ENCODE measurements at places on chromosomes 1 and 21.

GRCh38 chr1:28886731-28887418 is 27.5 kb upstream of the EPB41 start:
- peak; percentile 89 for DNase-seq

GRCh38 chr1:232728507-232729263 is 76.5 kb upstream of the MAP10 start:
- no peak for DNase-seq

DNA sequence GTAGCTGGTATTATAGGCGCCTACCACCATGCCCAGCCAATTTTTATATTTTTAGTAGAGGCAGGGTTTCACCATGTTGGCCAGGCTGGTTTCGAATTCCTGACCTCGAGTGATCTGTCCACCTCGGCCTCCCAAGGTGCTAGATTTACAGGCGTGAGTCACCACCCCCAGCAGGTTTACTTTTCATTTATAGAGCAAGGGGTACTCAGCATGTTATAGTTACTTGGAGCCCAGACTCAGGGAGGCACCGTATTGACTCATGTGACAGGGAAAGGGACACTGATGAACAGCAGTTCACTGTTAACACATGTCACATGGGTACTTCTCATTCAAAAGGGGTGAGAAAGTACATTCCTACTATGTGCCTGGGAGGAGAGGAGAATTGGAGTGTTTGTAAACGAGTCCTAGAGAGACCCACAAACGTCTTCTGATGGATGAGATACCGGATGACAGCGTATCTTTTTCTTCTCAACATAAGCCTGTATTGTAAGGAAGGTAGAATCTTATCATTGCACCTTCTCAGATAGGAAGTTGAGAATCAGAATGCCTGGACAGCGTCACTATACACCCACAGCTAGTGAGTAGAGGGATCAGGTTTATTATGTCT is 510.0 kb downstream of the USP25 start:
- no peak for DNase-seq

- peak; percentile 51 for DNase-seq
Measured at GRCh38 chr1:51303751-51304251, 26.6 kb downstream of the TTC39A start.

DNA sequence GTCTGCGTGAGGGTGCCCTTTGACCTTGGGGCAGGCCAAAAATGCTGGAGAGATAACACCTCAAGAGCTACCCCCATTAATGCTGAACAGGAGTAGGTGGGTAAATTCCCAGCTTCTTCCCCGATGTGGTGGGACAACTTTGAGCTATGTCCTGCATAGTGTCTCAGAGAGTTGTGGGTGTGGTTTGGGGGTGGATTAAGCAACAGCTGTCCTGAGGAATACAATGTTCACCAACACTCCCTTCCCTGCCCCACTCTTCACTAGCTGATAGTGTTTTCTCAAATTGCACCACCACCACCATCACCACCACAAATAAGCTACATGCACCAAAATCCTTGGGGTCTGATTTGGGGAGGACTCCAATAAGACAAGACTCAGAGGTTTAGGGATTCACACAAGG is 258.4 kb downstream of the HLX start:
- DNase-seq: peak; percentile 3

DNA sequence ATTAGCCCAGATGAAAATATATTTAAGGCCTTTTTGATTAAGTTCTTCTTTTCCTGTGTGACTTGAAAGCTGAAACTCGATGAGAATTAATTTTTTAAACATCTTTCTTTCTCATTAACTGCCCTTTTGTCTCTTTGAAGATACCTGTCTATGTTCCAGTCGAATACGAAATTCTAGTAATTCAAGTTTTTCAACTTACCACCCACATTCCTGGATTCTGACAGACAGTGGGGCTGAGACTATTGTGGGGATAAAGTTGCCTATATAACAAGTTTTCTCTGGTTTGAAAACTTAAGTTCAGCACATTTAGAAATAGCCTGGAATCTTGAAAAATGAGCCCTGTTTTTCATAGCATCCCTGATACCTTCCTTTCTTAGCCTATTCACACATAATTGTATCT is 114.6 kb downstream of the NTNG1 start:
- no peak for DNase-seq

DNA sequence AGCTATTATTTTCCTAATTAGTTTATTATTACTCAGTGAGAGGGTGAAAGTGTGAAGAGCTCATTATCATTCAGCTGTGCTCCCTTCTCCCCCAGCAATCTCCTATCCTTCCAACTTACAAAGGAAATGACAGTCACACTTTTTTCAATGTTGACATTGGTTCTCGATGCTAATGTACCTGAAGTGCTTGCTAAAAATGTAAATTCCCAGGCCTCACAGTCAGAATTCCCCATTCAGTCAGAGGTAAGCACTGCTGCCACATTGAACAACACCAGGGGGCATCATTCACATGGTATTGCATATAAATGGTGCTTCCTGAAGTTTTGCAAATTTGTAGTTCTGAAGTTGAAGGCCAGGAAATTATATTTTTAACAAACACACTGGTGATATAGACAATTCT is 132.7 kb upstream of the FOXD3 start:
- peak; percentile 5 for DNase-seq

- peak; percentile 94 for DNase-seq
Measured at GRCh38 chr1:159009704-159010361, at the start of gene IFI16. TSS of gene IFI16 (plus strand) at chr1:159009907. CDS start at chr1:159014681, 4,774 bp downstream.

GRCh38 chr1:230753586-230754251 is 6.5 kb downstream of the CAPN9 start:
- peak; percentile 14 for DNase-seq

- DNase-seq: no peak
Measured at GRCh38 chr1:50836117-50836516, 124.0 kb downstream of the FAF1 start.

DNA sequence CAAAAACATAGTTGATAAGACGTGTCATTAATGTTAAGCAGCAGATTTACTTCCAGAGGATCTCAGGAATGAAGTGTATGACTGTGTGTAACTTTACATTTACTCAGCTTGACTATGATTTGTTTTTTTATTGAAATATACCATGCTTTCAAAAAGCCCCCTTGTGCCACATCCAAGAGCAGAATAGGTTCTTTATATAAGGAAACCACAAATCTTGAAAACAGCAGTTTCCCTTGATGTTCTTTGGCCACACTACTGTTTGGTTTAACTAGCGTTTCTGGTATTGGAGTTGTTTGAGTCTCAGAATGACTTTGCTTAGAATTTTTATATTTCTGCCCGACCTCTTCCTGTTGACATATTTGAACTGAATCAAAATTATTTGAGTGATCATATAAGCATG is 25.0 kb downstream of the LRRC8C start:
- DNase-seq: no peak

DNA sequence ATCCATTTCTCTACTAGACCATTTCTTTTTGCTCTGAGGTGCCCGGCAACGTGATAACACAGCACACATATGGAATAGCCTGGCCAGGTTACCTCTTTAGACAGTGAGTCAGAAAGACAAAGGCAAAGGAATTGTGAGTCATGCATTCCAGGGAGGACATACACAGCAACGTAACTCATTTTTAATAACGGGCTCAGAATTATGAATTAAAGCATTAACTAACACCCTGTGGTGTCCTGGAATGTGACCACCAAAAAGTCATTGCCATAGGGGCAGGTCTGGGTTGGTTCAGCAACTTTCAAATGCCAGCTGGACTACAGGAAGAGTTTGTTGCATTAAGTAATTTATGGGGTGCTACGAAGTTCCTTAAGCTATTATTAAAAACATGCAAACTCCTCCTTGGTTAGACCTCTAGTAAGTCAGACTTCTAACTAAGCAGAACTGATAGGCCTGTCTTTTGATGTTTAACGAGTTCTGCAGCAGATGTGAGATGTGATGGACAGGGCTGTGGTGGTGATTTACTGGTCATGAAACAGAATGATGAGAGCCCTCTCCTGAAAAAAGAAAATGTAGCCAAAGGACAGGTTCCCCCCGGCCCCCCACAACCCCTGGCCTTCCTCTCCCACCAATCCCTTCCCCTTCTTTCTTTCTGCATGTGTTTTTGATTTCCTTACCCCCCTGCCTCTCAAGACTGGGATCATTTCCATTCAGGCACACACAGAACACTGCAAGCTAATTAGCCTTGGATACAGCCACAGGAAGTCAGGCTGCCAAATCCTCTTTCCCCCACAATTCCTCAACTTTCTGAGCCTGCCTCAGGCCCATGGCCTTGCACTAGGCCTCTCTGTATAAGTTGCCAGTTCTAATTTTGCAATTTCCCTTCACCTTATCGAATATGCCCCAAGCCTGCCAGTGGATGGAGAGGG is 88.9 kb upstream of the HAO2 start:
- DNase-seq: no peak

DNA sequence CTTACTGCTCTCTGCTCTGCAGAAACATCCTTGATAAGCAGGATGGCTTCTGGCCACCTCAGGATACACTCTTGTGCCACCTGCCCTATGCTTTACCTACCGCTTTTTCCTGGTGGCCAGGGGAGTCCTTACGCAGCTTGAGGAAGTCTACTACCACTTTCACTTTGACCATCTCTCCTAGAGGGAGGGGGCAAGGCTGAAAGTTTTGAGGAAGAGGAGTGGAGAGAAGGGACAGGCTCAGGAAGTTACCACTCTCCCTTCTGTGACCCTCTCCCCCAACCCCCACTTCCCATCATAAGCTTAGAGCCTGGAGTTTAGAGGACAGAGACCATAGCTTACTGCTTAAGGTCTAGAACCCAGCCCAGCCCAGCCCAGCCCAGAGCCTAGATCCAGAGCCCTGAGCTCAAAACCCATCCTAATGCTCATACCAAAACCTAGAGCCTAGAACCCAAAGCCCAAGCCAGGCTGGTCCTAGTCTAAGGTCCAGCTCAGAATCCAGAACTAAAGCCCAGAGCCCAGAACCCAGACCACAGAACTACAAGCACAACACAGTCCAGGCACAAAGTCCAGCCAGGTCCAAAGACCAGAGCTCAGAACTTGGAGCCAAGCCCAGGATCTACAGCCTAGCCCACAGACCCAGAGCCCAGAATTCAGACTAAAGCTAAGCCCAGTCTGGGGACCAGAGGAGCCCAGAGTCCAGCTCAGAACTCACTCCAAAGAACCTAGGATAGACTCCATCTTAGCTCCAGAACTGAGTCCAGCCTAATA is 18.0 kb upstream of the MFSD2A start:
- peak; percentile 75 for DNase-seq

DNA sequence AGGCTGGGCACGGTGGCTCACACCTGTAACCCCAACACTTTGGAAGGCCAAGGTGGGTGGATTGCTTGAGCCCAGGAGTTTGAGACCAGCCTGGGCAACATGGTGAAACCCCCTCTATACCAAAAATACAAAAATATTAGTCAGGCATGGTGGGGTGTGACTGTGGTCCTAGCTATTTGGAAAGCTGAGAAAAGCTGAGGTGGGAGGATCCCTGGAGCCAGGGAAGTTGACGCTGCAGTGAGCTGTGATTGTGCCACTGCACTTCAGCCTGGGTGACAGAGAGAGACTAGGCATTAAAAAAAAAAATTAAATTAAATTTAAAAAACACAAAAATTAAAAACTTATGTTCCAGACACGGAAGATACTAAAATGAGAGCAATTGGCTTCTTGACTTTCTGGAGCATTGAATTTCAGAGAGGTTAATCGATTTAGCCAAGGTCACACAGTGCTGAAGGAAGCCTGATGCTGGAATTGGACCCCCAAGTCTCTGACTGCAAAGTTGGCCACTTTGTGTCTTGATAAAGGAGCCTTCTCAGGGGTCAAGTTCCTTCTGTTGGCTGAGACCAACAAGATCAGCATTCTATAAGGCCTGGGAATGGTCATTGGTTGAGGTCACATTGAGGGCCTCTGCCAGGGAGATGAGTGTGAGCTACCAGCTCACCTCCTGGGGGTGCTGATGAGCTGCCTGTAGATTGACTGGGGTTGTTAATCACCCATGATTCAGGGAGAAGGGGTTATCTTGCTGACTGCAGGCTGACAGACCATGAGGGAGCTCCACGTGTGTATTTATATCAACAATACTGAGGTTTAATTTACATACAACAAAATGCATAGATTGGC is 54.3 kb downstream of the RPS6KA1 start:
- peak; percentile 59 for DNase-seq

DNA sequence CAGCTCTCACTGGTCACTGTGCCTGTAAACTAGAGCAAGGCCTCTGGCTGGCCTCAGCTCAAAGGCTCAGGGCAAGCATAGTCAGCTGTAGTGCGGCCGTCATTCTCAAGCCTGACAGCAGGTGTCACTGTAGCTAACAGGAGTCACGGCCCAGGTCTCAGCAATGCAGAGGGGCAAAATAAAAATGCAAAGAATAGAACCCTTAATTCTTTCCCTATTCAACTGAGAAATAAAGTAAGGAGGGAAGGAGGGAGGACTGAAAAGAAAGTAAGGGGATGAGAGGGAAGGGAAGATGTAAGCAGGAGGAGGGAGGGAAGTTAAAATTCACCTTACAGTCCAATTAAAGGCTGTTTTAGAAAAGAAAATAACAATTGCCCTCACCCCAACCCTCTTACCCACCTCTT is 106.1 kb downstream of the KIAA0319L start:
- DNase-seq: peak; percentile 88

GRCh38 chr1:97202481-97203380 is 481.1 kb downstream of the PTBP2 start:
- DNase-seq: no peak

GRCh38 chr1:206471415-206471801 is 1.1 kb downstream of the IKBKE start:
- DNase-seq: no peak

- DNase-seq: no peak
Measured at GRCh38 chr1:183597656-183598347, 7.5 kb upstream of the NCF2 start.

DNA sequence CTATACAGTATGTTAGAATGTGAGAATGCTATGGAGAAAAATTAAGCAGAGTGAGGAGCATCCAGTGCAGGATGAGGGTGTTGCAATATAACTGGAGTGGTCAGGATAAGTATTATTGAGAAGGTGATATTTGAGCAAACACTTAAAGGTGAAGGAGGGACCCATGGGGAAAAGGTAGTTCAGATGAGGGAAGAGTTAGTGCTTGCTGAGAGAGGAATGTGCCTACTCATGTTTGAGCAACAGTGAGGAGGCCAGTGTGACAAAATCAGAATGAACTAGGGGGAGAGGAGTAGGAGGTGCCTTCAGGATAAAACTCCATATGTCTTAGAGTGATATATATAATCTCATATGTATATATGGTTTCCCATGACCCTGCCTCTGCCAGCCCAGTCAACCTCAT is 6.2 kb upstream of the TRIM45 start:
- no peak for DNase-seq

- peak; percentile 22 for DNase-seq
Measured at GRCh38 chr1:73593804-73594203, 604.2 kb downstream of the LRRIQ3 start.

DNA sequence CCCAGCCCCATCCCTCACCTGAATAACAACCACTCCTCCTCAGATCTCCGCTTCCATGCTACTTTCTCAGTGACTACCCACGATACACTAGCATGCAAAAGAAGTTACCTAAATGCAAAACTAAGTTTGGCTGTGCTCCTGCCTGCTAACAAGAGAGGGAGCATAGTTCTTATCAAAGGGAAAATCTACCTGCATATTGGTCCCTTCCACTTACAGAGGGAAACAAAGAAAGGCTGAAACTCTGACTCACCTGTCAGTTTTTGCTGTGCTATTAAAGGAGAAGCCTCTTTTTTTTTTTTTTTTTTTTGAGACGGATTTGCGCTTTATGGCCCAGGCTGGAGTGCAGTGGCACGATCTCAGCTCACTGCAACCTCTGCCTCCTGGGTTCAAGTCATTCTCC is 43.8 kb upstream of the RAVER2 start:
- DNase-seq: no peak
